ENCODE measurements at places on chromosomes 1 and 21. TPM values are rescaled to one million over a fixed set of nuclear protein-coding genes. Genes with fewer than 3 reads are reported as not detected.

GRCh38 chr1:117205368-117205767, 5.4 kb downstream of the VTCN1 start:
- no peak for DNase-seq

The S100A10 gene
- total RNA-seq = 115 TPM

- DNase-seq = peak; percentile 79
These were observed 72.9 kb downstream of the SKI start for GRCh38 chr1:2300851-2301606.

The FOXD2 gene
- 0.40 TPM for total RNA-seq

- DNase-seq = no peak
These were observed 99.8 kb downstream of the SNX7 start for GRCh38 chr1:98761219-98761865.

- DNase-seq = no peak
These were observed 60.2 kb downstream of the KAZN start for GRCh38 chr1:14658642-14659041.

- DNase-seq = no peak
These were observed 49.0 kb upstream of the LRP8 start for GRCh38 chr1:53376742-53377437.

GRCh38 chr21:35581640-35582039, 478.7 kb downstream of the SETD4 start:
- DNase-seq = no peak

GRCh38 chr1:181493166-181493565, 9.8 kb downstream of the CACNA1E start:
- no peak for DNase-seq

The ZFYVE9 gene
- total RNA-seq = 22.5 TPM

GRCh38 chr1:93888900-93889299, 9.9 kb upstream of the DNTTIP2 start:
- no peak for DNase-seq

The TFB2M gene
- total RNA-seq = 19.0 TPM

The KRTAP21-2 gene
- not detected for total RNA-seq

The FBXO2 gene
- not detected for total RNA-seq

The BACE2 gene
- 14.4 TPM for total RNA-seq

DNA sequence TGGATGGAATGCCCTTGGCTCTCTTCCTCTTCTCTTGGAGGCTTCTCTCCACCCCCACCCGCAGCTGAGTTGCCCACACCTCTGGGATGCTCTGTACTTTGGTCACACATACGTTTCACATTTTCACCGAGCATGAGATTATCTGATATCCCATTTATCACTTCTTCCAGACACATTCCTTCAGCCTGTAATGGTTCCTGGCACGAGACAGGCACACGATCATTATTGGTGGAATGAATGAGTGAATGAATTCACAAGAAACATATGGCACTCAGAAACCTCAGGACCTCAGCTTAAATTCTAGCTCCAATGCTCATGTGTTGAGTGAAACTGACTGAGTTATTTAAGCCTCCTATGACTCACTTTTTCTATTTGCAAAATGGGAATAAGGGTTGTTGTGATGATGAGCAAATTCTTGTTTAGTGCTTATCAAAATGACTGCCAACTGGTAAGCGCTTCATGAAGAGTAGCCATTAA, 242.7 kb upstream of the JUN start:
- peak; percentile 51 for DNase-seq

The ALX3 gene
- not detected for total RNA-seq

DNA sequence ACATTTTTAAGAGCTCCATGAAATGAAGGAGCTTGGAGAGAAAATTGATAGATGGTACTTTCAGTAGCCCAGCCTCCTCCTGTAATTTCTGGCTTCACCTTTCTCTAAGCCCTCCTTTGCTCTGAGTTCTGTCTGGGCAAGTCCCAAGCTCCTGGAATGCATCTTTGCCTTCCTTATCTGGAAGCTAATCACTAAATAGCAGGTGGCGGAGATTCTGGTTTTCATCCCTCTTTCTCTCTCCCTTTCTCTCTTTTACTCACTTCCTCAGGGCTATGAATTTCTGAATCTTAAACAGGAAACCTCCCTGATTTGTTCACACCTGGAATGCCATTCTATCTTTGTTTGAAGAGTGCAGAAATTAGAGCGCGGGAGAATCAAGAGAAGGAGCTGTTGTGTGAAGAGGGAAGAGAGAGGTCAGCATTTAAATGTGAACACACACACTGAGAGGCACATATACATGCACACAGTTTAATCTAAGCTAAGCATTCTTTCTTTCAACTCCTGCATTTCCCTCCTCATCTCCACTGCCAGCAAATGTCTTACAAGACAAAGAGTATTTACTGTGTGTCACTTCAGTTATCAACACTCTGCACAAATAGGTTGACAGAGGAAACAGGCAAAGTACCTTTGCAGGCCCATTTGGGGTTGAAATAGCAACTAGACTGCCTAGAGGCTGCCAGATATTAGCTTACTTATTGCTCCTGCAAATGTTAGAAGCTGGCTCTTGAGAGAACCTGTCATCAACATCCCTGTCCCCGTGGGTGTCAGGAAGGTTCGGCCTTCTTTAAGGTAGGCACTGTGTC, 199.4 kb upstream of the CAMK1G start:
- DNase-seq = no peak

- no peak for DNase-seq
These were observed 51.7 kb upstream of the CTPS1 start for GRCh38 chr1:40927781-40928180.

DNA sequence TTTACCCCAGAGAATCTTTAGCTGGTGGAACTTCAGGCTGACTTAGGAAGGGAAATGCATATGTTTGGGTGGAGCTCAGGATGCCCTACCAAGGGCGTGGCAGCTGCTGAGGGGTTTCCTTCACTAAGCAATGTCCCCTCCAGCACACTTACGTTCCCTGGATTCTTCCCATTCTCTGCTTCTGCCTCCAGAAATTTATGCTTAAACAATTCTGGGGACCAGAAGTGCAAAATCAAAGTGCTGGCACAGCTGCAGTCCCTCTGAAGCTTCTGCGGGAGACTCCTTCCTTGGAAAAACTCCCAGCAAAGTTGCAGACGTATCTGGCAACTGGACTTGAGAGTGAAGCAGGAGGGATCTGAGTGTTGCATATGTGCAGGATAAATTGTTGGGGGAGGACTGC, 402.8 kb downstream of the PCP4 start:
- DNase-seq = no peak

- no peak for DNase-seq
These were observed 120.1 kb downstream of the ASTN1 start for GRCh38 chr1:177044390-177044789.

DNA sequence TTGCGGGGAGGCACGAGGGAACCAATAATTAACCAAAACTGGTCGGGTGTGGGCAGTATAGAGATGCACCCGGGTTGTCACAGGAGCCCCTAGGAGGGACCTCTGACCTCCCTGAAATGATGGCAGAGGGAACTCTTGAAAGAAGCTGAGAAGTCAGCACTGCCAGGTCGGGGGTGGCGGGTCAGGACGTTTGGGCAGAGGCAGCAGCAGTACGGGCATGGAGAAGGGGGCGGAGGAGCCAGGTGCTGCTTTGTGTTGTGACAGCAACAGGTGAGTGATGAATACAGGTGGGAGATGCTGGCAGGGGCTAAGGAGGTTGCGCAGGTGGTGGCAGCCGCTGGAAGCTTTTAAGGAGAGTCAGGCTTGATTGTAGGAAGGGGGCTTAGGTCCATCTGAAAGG, 11.7 kb downstream of the TNFRSF1B start:
- no peak for DNase-seq

GRCh38 chr1:156953571-156953970, 33.1 kb downstream of the LRRC71 start:
- no peak for DNase-seq

DNA sequence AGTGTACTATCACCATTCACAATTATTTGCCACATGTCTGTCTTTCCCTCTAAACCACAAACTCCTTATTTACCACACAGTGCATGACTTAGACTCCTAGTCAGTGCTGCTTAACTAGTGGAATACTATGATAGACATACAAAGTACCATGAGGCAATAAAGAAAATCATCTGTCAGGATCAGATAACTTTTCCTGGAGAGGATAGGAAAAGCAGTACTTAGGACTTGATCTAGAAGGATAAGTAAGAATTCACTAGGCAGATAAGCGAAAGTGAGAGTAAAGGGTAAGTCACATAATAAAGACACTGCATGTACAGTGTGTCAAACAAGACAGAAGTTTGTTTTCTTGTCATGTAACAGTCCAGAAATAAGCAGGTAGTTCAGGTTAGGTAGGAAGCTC, 21.2 kb upstream of the TSPAN1 start:
- peak; percentile 46 for DNase-seq

GRCh38 chr21:42386034-42386591, 9.7 kb downstream of the TMPRSS3 start:
- no peak for DNase-seq

- peak; percentile 75 for DNase-seq
These were observed 435.7 kb upstream of the VAMP3 start for GRCh38 chr1:7335224-7335879.

DNA sequence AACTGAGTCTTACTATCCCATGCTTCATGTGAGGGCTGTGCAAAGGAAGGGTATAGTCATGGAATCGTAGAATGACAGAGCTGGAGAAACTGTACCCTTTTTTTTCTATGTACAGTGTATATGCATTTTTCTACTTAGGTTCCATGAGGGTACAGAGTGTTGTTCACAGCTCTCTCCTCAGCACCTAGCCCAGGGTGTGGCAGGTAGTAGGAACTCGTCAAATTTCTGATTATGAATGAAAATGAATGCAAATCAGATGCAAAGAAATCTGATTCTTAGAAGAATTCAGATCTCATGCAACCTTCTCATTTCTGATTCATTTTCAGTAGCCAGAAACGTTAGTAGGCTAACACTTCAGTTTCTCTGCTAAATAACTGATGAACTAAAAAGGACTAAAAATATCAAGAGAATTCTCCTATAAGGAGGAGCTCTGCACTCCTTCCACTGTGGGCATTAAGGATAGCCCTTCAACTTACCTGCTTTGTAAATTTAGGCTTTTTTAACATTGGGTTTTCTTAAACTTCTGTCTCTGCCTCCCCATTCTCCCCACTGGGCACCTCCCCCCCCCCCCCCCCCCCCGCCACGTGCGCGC, 18.0 kb upstream of the HHAT start:
- DNase-seq = no peak

The SYTL1 gene
- total RNA-seq = not detected

- DNase-seq = no peak
These were observed 13.8 kb upstream of the POGZ start for GRCh38 chr1:151472856-151473731.

DNA sequence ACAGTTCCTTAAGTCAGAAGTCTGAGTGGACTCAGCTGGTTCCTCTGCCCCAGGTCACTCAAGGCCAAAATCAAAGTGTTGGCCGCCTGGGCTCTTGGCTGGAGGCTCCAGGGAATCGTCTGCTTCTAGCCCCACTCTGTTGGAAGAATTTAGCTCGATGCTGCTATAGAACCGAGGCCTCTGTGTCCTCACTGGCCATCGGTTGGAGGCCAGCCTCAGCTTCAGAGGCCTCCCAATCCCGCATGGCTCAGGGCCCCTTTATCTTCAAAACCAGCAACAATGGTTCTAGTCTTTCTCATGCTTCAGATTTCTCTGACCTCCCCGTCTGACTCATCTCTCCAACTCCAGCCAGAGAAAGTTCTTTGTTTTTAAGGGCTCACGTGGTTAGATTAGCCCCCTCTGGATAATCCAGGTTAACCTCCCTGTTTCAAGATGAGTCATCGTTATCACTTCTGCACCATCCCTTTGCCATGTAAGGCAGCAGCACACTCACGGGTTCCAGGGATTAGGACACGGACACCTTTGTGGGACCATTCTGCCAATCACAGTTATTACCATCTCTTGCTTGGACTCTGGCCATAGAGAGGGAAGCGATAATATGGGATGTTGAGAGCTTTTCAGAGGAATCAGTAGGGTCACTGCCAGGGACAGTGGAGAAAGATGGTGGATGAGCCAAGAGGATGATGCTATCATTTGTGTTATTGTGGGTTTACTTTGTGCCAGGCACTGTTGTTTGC, 13.6 kb downstream of the FHAD1 start:
- DNase-seq = peak; percentile 41

The KRTAP12-2 gene
- total RNA-seq = not detected

- no peak for DNase-seq
These were observed 30.0 kb upstream of the AGPAT3 start for GRCh38 chr21:43835050-43835449.

- no peak for DNase-seq
These were observed 219.7 kb upstream of the RUNX1 start for GRCh38 chr21:35268817-35269216.

- no peak for DNase-seq
These were observed 13.9 kb upstream of the MYCL start for GRCh38 chr1:39915499-39916129.

- no peak for DNase-seq
These were observed 48.4 kb upstream of the RNPC3 start for GRCh38 chr1:103477101-103477500.

The ST6GALNAC3 gene
- total RNA-seq = not detected

The FCRLB gene
- 0.64 TPM for total RNA-seq

The SPATA46 gene
- not detected for total RNA-seq

DNA sequence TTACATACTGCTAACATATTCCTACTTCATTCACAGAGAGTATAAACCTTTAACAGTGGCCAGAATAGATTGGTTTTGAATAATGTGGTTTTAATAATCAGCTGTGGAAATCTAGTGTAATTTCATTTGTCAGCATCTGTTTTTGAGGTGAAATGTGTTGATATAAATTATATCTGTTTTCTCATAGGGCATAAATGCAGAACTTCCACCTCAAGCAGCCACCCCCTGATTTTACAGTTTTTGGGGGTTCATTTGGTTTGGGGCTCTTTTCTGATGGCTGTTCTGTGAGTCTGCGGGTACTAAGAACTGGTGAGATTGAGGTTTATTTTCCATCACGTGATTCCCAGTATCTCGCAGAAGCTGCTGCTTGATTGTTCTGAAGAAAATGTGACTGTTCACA, 23.2 kb downstream of the EDARADD start:
- no peak for DNase-seq

The E2F2 gene
- 6.6 TPM for total RNA-seq

DNA sequence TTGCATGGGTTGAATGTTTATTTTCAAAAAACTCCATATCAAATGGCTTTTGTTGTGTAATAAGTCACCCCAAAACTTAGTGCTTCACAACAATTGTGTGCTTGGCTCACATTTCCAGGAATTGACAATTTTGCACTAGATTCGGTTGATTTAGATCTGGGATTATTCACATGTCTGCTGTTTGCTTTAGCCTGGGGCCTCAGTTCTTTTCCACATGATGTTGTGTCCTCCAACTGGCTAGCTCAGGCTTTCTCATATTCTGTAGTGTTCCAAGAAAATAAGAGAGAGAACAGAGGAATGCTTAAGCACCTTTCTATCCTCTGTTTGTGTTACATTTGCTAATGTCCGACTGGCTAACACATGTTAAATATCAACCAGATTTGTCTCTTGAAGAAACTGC, 281.5 kb upstream of the ADGRL4 start:
- no peak for DNase-seq

The CASZ1 gene
- 0.11 TPM for total RNA-seq

- DNase-seq = no peak
These were observed 13.3 kb downstream of the PTCH2 start for GRCh38 chr1:44829506-44830384.

The CEP170 gene
- total RNA-seq = 105 TPM

The CASQ2 gene
- total RNA-seq = 0.17 TPM

The AZIN2 gene
- total RNA-seq = 5.0 TPM
